ENCODE measurements at places on chromosomes 16 and 17.

GRCh38 chr17:79047923-79048825, 24.2 kb downstream of the C1QTNF1 start:
- DNase-seq = no peak

GRCh38 chr16:49854796-49855203, 1.1 kb downstream of the ZNF423 start:
- DNase-seq = no peak

GRCh38 chr16:15899538-15900100, 11.2 kb upstream of the CEP20 start:
- DNase-seq = peak; percentile 41

DNA sequence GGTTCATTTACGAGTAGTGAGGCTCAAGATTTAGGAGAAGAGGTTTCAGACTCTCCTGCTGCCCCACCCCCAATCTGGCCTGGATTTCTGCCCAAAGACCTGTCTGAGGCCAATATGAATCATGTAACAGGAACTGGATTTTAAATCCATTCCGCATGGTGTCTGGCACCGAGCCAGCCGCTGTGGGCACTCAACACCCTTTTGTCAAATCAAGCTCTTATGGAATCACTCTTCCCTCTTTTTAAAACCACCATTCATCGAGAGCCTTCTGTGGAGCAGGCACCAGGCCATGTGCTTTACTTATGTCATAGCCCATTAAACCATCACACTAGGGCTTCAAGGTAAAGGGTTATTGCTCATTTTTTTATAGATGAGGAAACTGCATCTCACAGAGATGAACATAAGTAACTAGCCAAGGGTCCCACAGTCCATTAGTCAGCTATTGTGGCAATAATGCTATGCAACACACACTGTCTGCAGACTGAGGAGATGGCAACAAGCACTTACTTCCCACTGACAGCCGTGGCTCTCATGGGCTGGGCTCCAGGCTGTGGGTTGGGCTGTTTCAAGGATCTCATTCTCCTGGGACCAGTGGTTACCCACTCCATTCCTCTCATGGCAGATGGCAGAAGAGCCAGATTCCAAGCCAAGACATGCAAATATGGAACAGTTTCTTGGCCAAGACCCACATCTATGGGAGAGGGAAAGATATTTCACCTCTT, 93.6 kb downstream of the WSCD1 start:
- DNase-seq = no peak

DNA sequence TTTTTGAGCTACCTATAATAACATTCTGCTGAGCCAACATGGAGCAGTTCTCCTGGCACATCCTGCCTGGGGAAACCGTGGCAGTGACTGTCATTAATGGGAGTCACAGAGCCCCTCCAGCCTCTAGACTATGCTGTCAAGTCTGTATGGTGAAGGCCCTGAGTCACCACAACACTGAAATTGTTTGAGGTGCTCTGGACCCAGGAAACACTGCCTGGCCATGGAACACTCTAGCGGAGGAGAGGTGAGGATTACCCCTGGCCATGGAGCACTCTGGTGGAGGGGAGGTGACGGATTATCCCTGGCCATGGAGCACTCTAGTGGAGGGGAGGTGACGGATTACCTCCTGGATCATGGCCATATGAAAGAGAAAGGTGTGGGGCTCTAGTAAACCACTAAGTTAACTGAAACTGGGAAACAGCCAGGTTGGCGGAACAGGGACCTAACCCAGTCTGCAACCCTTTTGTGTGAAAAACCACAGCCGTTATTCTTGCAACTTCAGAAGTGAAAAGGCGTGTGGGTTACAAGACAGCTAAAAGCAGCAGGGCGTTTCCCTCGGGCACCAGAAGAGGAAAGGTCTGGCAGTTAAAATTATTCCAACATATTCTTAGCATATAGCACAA, 156.7 kb downstream of the KCNJ12 start:
- no peak for DNase-seq

DNA sequence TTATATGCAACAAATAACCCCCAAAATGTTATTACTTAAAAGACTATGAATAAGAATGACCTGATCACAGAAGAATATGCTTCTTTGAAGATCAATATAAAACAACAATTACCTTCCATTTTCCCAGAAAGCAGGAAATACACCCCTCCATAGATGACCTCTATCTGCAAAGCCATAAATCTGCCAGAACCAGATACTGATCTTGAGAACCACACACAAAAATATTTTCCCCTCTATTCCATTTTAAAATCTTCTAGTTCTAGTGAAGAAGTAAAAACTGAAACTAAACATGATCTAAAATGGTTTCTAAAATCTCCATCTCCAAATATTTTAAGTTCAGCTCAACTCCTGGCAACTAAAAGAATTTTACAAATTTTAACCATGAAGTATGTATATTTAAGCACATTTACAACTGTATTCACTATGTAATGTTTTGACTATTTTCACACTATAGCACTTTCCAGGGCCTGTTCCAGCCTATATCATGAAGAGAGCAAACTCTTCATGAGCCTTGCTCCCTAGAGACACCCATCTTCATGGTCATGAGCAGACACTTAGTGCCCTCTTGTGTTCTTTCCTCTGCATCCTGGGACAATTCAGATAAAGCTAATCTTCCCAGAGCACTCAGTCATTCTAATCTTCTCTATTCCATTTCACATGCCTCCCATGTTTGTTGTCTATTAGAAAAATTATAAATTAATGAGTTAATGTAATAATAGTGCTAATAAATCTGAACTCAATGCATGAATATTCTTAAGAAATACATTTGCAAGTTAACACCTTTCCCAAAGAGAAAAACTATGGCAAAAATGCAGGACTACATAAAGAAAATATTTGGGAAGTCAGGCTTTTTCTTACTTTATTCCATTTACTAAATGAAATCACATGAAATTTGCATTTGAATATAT, 87.0 kb downstream of the HELZ start:
- DNase-seq = no peak

DNA sequence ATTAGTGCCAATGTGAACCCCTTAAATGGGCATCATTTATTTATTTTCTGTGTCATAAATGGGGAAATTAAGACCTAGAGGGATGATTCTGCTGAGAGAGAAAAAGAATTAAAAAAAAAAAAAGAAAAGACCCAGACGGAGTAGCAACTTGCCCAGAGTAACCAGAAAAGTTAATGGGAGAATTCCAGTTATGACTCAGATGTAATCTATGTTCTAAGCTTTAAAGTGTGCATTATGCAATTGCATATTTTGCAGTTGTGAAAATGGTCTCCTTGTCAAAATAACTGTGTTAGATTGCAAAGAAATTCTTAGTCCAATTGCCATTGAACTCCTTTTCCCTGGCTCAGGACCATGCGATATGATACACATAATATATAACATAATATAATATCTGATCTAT, 38.6 kb upstream of the TBX2 start:
- DNase-seq = no peak

DNA sequence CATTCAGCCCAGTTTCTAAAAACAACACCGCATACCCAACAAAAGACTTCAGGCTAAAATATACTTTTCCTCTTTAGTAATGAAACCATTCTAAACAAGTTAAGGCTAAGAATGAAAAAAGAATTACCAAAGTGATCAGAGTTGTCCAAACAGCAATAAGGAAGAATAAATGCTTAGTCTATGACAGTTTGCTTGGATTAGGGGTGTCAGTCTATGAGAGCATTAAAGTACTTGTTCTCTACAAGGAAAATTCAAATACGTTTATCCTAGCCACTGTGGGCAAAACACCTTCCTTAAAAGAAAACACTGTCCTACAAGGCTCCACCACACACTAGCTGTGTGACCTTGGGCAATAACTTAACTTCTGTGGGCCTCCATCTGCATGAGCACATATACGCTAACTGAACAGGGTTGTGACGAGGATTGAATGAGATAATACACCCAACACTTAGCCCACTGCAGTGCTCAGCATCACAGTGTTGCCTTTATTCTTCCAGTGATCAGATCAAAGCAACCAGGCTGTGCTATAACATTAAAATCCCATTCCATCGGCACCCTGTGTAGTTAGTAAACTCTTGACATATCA, 53.6 kb downstream of the TEX2 start:
- DNase-seq = no peak

- no peak for DNase-seq
These were observed 43.7 kb upstream of the GOSR1 start for GRCh38 chr17:30433514-30433913.

DNA sequence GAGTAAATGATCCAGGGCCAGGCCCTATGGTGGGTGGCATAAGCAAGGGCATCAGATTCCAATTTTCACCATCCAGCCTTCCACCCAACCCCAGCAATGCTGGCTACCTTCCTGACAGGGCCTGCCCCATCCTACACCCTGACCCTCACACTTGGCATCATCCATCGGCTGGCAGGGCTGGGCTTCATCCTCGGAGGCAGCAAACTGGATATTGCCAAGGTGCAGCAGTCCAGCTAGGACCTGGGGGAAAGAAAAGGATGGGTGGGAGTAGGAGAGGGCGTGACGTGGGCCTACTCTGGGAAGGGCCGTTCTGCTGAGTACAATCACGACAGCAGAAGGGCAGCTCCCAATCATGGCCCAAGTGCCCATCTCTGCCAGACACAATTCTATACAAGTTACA, 23.5 kb downstream of the MYO19 start:
- no peak for DNase-seq

DNA sequence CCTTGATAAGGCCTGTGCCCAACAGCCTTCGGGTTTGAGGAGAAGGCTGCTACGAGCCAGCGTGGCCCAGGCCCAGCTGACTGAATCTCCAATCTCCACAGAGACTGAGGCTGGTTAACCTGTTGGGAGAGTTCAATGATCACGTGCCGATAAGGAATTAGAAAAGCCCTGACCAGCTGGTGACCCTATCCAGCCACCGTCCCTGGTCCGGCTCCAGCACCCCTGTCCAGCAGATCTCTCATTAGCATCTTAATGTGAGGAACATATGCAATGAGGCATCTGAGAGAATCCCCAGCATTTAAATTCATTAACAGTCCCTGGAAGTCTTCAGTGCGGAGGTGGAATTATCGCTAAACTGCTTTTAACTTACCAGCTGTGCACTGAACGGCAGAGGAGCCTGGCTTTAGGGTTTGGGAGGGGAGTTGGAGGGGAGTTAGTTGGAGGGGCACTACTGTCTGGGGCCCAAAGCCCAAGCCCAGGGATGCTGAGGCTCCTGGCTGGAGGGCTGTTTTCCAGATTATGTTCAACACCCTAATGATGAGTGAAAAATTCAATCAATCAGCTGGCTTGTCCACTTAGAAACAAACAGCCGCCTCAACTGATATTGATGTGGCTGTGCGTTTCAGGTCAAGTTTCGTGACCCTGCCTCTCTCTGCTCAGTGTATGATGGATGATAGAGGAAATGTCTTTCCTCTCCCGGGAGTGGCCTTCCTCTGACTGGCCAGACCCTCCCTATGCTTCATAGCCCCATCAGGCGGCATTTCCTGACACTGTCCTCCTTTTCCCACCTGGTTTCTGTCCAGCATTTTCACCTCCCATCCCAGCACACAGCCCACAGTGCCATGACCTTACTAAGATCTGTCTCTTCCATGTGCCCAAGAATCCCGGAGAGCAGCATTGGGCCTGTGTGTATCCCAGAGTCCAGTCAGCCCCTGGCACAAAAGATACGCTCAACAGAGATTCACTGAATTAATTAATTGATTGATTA, 184.5 kb downstream of the CCT6B start:
- DNase-seq = no peak

GRCh38 chr17:1561420-1562175, 994 bp downstream of the PITPNA start:
- peak; percentile 40 for DNase-seq

GRCh38 chr17:81865733-81866439, 5.3 kb downstream of the ARHGDIA start:
- no peak for DNase-seq

DNA sequence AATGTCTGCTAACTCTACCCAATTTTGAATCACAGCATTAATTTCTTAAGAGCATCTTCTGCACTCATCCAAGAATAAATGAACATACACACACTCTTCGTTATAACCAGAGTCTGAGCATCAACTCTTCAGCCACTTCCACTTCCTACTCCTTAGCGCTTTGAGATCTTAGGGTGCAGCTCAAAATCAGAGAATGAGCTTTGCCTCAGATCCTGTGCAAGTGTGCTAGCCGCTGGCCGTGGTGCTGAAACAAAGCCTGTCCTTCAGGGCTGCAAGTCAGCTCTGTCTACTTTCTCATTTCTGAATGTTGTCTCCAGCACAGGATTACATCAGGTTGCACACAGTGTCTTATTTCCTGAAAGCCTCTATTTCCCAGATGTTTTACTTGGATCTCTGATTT, 165.4 kb downstream of the AIPL1 start:
- DNase-seq = peak; percentile 11

DNA sequence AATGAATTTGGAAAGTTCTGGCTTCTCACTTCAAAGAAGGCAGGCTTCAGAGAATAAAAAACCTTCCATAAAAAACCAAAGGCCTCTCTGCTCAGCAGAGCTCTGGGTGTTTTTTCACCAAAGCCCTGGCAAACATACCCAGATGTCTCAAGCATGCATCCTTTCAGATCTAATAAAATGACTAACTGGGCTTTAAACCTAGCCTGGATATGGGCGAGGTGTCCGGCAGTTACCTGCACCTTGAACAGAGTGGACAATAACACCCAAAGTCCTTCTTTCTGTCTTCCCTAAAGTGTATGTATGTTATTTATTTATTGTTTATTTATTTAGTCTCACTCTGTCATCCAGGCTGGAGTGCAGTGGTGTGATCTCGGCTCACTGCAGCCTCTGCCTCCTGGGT, 469.3 kb downstream of the XYLT1 start:
- DNase-seq = no peak

DNA sequence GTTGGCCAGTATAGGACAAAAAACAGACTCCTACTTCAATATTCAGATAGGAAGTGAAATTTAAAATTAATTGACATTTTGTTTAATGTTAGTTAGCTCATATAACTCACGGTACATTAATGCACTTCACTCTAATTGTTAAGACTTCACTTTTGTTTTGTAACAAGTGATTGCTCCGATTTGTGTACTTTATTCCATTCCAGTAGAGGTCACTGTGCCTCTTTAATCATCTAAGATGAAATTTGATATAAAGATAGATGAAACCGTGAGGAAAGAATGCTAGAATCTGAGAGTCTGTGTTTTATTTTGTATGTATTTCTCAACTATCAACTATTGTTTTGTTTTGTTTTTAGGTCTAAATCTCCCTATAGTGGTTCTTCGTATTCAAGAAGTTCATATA, 29.0 kb downstream of the RBBP6 start:
- no peak for DNase-seq

- no peak for DNase-seq
These were observed 146.8 kb downstream of the ZFHX3 start for GRCh38 chr16:72901000-72901627.

DNA sequence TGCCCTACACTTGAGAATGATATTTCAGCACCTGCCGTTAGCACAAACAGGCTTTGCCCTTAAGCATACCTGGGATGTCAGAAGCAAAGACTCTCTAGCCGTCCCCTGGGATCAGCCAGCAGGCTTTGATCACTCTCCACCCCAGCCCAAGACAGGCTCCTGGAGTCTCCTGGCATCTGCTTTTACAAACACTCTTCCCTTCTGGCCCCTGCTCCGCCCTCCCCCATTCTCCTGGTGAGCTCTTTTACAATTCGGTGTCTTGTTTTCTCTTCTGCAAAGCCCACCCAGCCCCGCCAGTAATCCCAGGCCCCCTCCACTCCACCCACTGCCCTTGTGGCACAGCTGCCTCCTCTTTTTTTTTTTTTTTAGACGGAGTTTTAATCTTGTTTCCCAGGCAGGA, 50.4 kb downstream of the KATNIP start:
- DNase-seq = no peak

- no peak for DNase-seq
These were observed 27.3 kb upstream of the GPRC5B start for GRCh38 chr16:19911747-19912454.

Measured in activated T-cell treated with anti-CD3 and anti-CD28 coated beads for 48 hours (primary cell).